ENCODE measurements at places on chromosomes 12 and 14. TPM values are rescaled to one million over a fixed set of nuclear protein-coding genes. Genes with fewer than 3 reads are reported as not detected.

GRCh38 chr12:47963340-47964040 lies at the start of gene TMEM106C:
TMEM106C (plus strand) TSS chr12:47963596; CDS start chr12:47964237, 641 bp downstream.
- peak; percentile 96 for DNase-seq

- DNase-seq: no peak
These were observed 69.0 kb downstream of the IFT81 start for GRCh38 chr12:110193196-110193595.

DNA sequence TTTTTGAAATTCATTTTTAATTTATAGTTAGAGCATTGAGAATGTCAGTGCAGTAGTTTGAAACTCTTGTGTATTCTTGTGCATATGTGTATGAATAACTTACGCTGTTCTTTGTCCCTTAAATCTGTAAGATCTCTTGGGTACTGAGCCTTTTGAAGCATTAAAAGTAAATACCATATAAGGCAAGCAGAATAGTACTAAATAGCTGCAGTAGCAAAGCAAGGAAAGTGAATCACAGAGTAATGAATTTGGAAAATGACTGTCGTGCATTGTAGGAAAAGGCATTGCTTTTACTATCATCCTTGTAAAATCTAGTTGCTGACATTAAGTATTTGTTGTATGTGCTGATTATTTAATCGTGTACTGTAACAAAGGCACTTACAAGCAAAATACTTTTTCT lies 12.1 kb downstream of the CNOT2 start:
- no peak for DNase-seq

- no peak for DNase-seq
These were observed 55.4 kb downstream of the PLXNC1 start for GRCh38 chr12:94203796-94204195.

DNA sequence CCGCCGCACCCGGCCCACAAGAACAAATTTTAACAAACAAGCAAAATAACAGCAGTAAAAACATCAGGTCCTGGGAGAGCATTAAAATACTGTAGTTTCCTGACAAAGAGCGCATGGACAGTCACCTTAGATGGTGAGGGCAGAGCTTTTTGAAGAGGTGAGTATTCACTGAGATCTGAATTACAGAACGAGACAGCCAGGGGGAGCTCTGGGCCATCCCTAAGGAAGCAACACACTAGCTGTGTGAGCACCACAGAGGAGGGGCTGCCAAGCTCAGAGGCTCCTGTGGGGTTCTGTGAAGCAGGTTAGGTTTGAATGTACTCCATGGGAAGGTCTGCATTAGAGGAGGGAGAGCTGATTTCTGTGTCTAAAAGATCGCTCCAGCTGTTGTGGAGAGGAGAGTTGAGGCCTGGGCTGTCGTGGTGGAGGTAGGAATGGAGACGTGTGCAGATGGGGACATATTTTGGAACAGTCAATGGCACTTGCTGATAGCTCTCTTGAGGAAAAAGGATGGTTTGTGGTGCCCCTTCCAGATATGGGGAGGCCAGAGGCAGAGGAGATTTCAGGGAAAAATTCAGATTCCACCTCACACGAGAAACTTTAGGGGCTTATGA lies 72.9 kb downstream of the TRAFD1 start:
- DNase-seq: no peak

DNA sequence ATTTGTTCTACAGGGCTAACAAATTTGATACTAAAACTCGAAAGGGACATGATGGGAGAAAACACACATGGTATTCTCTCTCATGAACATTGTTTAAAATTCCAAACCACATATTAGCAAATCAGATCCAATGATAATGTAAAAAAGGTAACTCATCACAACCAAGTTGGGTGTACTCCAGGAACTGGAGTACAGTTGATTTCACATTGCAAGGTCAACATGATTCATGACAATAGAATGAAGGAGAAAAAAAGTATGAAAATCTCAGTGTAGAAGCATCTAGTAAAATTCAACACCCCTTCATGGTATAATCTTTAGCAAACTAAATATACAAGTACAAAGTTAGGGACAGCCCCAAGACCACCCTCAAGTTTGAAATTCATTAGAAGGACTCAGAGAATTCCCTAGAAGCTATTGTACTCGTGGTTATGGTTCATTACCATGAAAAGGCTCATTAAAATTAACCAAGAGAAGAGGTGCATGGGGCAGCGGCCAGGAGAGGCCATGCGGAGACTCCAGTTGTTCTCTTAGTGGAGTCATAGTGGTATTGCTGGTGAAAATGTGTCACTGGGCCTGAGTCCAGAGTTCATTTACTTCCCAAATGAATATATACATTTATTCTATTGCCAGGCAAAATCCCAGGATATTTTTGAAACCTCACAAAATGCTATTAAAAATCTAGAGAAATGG lies 3.1 kb upstream of the CDCA4 start:
- no peak for DNase-seq

DNA sequence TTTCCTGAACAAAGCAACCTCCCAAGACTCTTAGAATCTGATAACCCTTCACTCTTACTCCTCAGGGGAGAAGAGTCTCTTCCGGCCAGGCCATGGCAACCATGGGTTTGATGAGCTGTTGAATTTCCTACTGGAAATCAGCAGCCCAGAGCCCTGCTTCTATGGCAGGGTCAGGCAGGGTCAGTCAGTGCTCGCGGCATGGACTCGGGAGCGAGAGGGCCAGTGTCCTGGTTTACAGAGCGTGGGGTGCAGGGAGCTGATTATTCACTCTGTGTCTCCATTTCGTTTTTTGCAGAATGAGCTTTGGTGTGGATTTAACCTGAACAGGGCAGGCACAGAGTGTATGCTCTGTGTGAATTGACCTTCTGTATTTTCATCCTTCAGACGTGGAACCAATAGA lies 340.6 kb upstream of the SFSWAP start:
- no peak for DNase-seq

DNA sequence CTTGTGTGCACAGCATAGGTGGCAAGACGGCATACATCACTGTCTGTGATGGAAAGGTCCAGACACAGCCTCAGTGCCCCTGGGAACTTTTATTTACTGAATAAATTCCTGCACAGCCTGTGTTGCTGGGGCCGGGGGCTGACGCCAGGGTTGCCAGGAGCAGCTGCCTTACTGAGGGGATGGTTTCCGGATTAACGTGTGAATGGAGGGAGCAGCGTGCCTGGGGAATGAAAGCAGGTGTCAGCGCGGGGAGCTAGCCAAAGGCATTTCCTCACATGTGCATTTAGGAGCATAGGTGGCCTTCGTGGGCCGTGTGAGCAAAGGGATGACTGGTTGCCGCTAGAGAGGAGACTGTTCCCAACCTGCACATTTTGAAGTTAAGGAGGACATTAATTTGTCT lies 41.6 kb downstream of the SFSWAP start:
- peak; percentile 17 for DNase-seq

Gene OTUB2
- 0.30 TPM for total RNA-seq

DNA sequence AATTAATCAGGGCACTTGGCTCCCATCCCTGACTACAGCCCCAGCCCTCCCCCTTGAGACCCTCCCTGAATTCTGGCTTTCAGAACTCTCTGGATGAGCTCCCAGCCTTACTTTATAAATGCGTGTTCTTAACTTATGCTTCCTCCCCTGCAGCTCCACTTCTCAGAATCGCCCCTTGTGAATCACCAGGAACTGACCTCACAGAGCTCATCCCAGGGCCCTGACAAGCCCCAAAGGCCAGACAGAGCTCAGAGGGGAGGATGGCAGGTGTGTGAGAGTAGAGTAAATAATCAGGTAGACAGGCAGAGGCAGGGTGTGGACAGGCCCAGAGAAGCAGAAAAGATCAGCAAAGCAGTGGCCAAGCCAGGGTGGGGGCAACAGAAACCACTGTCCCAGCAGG lies 68.2 kb upstream of the FOXN3 start:
- DNase-seq: no peak

DNA sequence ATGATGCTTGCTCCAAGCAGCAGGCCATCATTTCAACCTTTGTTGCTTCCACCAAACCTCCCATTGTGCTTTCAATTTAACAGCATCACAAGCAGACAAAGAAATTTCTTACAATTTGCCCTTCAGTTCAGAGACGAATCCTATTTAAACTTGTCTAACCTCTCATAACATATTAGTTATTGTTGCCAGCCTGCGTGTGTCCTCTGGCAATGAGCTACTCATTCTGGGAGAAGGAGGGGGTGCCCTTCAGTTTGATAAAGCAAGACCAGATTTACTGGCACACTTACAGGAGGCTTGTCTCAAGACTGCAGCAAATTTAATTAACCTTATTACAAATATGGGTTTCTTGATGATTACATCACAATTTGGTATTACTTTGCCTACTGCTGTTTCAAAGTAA lies 203.6 kb upstream of the SOX5 start:
- DNase-seq: no peak

Gene SLC5A8
- not detected for total RNA-seq

DNA sequence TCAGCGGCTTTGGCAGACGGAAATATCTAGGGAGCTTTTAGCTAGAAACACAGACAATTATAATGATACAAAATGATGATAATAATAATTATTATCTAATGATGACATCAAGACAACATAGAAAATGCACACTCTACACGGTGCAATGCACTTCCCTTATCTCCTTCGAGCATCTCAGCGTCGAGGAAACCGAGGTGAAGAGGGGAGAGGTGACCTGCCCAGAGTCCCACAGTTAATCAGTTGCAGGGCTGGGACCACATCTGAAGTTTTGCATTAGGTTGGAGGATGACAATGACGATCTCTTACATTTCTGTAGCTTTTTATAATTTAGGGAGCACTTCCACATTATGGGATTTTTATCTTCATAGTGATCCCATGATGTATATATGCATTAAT lies 130.2 kb downstream of the PAPOLA start:
- no peak for DNase-seq

- no peak for DNase-seq
These were observed 34.2 kb upstream of the KRR1 start for GRCh38 chr12:75545636-75546035.

Gene NFE2
- total RNA-seq: 1.2 TPM

Gene KRT6A
- not detected for total RNA-seq

DNA sequence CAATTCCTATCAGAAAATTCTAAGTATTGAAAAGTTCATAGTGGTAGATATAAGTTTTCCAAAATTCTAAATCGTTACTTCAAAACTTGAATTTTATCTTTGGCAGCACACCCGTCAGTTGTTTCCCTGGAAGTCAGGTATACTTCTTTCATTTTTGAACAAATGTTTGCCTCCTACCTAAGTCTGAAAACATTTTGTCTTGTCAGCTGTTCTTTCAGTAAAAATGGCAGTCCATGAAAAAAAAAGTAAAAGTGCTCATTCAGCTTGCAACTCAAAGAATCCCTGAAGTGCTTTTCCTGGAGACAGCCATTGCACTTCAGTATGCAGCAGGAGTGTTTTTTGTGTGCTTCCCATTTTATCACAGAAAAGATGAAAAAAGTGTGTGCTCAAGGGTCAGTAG lies 130.1 kb upstream of the NEDD1 start:
- no peak for DNase-seq

Gene TMPRSS12
- not detected for total RNA-seq

GRCh38 chr12:131208425-131208824 lies 254.7 kb downstream of the ADGRD1 start:
- peak; percentile 27 for DNase-seq

Gene YEATS4
- 14.6 TPM for total RNA-seq

DNA sequence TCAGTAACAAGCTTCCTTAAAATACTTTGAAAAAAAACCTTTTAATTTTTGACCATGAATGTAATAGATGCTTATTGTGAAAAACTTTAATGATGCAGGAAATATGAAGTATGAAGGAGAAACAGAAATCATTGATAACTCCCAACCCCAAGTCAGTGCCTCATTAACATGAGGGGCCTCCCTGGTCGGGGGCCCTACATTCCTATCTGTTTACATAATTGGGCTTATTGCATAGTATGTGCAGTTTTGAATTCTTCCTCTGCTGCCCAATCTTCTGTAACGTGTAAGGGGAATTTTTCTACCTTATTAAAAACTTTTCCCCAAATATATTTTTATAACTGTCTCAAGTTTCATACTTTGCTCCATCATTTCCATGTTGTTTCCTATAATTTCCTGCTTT lies 63.0 kb downstream of the SLC25A47 start:
- no peak for DNase-seq

Gene HCAR3
- total RNA-seq: 0.54 TPM

DNA sequence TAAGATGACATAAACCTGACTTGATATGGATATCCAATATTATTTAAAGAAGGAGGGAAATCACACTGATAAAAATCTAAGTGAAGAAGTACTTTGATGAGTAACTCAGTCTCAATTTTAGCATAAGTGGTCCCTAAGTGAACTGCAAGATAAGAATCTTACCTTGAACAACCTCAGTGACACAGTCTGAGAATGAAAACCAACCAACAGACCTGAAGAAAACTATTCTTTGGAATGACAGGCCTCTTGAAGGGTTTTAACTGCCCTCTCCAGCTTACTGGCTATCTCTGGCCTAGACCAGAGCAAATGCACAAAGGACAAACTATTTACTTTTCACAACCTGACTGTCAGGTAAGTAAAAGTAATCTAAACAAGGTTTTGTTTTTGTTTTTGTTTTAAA lies 44.7 kb downstream of the CPM start:
- DNase-seq: no peak
